ENCODE measurements at places on chromosomes 5 and 9.

- DNase-seq = peak; percentile 3
These were observed 70.7 kb upstream of the MAN2A1 start for GRCh38 chr5:109619021-109619460.

DNA sequence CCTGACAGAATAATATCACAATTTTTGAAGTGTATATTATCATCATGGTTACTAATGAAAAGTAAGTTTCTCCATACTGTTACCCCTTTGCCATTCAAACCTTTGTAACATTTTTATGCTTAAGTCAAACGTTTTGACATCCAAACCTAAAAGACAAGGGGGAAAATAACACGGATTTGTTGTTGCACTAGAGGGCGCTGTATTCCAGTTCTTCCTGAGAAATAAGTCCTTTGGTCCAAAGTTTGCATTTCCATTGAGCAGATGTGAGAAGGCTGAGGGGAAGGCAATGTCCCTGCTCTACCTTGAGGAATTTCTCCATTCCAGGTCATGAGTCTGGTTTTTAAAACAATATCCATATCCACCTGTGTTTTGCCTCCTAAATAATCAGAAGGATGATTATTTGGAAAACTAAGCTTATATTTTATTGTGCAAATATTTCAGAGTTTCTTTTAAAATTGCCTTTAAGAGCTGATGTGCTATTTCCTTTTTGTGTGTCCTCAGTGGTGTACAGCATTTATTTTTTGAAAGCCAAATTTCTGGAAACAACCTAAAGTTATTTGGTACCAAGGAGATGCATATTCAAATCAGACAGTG lies 9.7 kb downstream of the LECT2 start:
- no peak for DNase-seq

DNA sequence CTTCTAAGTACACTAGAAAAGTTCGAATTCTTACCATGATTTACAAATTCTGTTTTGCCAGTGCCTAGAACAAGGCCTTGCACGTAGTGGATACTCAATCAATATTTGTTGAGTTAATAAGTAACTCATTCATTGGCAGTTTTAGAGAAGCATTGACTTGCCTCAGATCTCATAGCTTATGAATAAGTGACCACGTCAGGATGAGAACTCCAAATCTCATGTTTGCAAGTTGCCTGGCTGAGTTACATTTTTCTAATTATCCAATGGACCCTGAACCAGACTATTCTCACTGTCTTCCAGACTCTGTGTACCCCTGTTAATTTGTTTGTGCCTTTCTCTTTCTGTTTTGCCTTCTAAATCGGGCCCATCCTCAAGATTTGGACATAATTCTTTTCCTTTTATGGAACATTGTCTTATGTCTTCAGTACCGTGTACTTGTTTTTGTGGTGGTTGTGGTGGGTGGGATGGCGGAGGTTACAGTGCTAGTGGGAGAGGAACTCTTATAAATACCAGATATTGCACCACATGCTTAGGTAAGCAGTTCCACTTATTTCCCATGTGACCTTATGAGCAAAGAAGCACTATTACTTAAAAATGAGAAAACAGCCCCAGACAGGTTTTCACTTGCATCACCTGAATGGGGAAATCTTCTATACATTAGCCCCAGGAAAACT lies 96.3 kb downstream of the UNC13B start:
- DNase-seq = no peak

- peak; percentile 57 for DNase-seq
These were observed 925 bp downstream of the ABHD17B start for GRCh38 chr9:71909887-71910649.

DNA sequence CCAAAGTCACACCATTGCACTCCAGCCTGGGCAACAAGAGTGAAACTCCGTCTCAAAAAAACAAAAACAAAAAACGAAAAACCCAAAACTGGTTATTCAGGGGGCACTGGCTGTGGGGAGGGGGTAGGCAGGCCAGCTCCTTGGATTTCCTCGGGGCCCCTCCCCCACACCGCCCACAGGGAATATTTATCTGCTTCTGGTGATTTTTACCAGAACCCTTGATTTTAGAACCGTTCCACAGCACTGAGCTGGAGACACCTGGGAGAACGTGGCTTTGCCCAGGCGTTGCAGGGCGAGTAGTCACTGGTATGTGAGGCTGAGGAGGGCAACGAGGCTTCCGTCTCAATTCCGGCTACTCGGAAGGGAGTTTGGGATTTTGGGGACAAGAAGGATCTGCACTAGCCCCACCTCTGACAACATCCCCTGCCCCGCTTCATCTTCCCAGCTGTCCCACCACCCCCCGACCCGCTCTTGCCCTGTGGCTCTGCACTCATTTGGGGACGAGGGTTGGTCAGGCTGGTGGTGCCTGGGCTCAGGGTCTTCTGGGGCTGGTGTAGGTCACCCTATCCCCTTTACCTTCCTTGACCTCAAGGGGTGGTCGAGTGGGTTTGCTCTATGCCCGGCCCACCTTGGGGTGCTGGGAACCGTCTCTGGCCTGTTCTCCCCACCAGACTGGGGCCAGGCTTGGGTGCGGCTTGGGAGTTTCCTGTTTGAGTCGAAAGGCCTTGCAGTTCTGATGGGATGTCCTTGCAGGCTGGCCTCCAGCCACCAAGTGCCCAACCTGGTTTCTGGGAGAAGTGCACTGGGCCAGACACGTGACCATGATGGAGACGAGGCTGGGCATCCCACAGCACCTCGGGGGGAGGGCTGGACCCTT lies 3.5 kb downstream of the AHRR start:
- no peak for DNase-seq

DNA sequence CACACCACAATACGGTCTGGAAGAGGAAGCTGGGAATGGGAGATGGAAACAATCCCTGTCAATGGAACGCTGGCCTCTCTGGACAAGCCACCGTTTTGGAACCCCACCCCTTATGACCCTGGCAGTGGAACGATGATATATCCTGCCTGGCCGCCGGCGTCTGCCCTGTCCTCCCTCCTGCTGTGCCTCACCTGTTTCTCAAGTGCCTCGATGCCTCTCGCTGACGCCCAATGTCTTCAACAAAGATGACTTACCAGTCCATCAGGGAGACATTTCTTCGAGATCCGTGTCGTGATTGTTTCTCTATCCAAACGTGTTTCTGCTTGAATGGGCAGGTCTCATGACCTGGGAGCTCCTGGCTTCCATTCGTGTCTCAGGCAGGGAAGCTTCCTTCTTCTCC lies 476.5 kb downstream of the SPATA31A7 start:
- DNase-seq = no peak

DNA sequence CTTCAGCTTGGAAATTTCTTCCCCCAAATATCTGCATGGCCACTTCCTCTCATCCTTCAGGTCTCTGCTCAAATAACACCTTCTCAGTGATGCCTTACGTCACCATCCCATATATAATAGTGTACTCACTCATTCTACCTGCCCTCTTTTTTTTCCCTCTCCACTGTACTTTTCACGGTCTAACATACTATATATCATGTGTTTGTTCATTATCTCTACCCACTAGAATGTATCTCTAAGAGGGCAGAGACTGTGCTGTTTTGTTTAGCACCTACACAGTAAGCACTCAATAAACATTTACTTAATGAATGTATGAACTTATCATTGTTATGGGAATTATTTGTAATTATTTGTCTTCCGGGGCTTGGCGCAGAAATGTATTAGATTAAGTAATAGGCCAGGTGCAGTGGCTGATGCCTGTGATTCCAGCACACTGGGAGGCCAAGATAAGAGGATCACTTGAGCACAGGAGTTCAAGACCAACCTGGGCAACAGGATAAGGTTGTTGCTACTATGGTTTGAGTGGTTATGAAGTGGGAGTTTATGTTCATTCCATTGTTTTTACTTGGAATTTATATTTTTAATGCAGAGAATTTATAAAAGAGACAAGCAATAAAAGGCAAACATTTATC lies 6.0 kb upstream of the IL13 start:
- DNase-seq = no peak

DNA sequence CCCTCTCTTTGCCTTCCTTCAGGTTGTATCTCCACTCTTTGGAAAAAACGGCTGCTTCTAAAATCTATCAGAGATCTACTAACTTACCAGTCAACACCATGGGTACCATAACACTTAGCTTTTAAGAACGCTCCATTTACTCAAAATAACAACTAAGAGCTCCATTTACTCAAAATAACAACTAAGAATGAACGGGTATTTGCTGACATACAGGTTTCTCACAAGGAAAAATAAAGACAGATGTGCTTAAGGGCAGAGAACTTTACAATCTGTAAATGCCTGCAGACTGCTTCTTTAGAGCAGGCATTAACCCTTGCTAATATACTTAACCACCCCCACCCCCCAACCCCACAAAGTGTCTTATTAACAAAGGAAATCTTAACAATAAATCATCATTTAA lies 2.8 kb downstream of the UBAP2 start:
- DNase-seq = no peak

Data from CD4-positive, alpha-beta T cell (primary cell).